RPMI8226 (cell line): ENCODE measurements at places on chromosomes 7 and 10.

DNA sequence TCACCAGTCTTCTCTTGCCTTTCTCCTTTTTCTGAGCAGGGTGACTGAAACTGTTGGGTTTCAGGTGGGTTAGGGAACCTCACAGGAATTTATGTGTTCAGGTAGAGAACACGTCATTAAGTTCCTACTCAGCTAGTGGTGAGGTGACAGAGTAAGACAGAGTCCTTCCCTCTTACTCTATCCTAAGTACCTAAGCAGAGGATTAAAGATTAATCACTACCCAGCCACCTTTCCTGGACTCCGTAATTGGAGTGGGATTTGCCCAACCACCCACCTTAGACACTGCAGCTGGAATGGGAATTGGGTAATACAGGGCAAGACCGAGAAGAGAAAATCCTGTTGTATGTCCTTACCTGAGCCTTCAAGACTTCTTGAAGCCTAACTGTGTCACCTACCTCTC is 158.1 kb downstream of the LRRC4 start:
- DNase-seq: no peak

DNA sequence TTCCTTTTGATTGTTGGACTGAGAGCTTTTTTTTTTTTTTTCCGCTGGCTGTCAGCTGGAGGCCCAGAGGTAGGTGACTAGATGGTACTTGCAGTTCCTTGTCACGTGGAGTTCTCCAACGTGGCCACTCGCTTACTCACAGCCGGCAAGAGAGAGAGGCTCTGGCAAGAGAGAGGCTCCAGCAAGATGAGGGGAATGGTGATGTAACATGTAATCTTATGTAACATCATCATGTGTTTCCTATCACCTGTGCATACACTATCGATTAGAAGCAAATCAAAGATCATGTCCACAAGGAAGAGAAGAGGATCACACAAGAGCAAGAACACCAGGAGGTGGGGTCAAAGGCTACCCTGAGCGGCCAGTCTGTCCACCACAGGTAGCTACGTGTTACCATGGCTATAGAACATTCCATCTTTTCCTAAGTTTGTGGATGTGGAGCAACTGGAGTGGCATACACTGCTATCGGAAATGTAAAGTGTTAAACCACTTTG is 4.0 kb upstream of the BORCS7 start:
- DNase-seq: no peak

DNA sequence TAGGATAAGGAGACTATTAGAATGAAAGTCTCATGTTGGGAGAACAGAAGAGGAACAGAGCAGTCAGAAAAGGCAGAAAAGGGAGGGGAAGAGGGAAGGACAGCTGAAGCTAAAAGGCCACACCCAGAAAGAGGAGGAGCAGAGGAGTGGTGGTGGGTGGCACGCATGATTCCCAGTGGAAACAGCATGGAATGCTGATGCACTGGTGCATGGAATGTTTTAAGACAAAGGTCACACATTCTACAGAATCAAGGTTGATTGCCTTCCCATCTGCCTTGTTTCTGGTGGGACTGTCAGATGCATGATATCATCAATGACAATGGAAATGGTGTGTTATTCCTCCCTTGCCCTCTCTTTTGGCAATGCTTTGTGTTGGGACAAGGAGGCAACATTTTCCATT is 285.4 kb upstream of the MKI67 start:
- DNase-seq: no peak

DNA sequence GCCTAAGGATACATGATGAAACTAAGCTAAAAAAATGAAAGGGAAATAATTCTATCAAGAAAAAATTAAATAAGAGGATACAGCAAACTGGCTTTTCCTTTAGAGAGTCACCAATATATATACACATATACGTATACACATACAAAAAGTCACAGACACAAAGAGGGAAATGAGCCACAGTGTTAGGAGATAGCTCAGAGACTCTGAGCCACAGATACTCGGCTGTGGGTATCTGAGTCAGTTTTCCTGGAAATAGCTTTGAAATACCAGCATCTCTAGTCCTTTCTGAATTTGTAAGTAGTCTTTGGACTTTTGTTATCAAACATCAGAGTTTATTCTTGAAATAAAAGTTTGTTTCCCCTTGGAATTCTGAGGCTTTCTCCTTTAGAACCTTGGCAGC is 111.8 kb downstream of the TBXAS1 start:
- no peak for DNase-seq

DNA sequence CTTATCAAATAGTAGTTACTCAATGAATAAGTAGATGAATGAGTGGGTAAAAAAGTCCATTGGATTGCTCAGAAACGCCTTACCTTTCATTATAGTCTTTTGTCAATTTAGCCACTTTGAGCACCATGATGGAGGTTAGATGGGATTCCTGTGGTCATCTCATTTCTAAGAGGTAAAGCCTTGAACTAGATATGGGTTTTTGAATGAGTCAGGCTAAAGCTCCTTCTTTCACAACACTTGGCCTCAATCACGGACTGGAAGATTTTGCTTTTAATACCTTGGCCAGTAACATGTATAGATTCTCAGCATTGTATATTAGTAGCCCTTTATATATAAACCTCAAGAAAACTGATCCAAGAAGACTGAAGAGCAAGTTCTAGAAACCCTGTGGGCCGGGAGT is 99.7 kb upstream of the CCDC6 start:
- no peak for DNase-seq

- DNase-seq: peak; percentile 60
Observed at GRCh38 chr7:26101361-26102151, 50.4 kb upstream of the NFE2L3 start.

DNA sequence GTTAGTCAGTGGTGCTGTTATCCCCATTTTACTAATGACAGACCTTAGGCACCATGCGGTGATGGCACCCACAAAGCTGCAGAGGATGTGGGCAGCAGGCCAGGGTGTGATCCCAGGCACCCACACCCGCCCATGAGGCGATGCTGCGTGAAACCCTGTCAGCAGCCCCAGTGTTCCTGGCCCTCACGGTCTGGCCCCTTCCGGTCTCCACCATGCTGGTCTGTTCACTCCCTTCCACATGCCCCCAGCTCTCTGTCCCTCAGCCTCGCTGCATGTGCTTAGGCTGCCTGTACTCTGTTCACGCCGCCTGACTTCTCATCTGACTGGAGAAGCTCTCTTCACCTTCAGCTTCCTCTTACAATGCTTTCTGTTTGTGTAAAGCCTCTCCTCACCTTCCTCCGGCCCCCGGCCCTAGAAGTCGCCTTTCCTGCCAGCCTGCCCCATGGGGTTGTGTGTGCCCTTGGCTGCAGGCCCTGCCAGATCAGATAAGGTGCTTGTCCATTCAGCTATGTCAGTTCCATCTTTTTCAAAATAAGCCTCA is 17.6 kb upstream of the ORAI2 start:
- DNase-seq: no peak
